ENCODE measurements at places on chromosomes 1 and 21.

DNA sequence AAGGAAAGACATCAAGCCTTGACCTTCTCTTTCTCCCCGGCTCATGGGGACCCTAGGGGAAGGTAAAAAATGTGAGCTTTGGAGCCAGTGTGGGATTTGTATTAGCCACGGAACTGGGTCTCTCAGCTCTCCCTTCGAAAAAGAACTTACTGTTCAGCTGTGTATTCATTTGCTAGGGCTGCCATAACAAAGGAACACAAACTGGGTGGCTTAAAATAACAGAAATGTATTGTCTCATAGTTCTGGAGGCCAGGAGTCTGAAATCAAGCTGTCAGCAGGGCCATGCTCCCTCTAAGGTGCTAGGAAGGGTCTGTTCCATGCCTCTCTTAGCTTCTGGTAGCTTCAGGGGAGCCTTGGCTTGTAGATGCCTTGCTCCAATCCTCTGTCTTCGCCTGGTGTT, 83.5 kb upstream of the SLC2A1 start:
- DNase-seq = no peak

DNA sequence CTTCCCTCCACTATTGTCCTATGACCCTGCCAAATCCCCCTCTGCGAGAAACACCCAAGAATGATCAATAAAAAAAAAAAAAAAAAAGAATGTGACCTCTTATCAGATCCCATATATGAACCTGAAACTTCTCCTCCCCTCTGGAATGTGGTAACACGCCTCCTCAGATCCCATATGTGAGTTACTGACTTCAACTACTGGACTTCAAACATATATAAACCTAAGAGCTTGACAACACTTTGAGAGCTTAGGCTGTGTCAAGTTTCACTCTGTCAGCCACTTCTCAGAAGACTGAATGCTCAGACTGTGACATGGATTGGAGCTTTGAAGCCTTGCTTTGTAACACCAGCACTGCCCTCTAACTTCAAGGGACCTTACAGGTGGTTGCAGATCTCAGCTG, 148.4 kb downstream of the COP1 start:
- no peak for DNase-seq

DNA sequence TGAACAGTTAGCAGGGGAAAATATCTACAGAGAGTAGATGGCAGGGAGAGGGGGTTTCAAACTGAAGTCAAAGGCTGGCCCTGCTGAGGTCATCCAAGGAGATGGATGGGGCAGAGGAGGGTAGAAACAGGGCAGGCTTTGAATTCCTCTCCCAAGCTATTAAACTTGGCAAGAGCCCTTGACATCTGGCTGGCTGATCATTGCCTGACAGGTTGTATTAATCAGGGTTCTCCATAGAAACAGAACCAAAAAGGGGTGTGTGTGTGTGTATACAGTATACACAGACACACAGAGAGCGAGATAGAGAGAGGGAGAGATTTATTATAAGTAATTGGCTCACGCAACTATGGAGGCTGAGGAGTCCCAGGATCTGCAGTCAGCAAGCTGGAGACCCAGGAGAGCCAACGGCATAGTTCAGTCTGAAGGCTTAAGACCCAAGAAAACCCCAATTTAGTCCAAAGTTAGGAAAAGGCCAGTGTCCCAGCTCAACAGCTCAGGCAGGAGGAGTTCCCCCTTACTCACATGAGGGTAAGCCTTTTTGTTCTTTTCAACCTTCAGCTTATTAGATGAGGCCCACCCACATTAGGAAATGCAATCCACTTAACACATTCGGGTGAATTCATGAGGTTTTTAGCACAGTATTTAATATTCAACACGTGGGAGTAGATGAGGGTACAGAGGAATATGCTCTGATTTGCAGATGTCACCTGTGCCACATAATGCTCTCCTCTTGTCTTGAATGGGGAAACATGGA, 46.7 kb upstream of the HAO2 start:
- DNase-seq = no peak

GRCh38 chr1:65845535-65846060, 52.9 kb downstream of the PDE4B start:
- DNase-seq = no peak

DNA sequence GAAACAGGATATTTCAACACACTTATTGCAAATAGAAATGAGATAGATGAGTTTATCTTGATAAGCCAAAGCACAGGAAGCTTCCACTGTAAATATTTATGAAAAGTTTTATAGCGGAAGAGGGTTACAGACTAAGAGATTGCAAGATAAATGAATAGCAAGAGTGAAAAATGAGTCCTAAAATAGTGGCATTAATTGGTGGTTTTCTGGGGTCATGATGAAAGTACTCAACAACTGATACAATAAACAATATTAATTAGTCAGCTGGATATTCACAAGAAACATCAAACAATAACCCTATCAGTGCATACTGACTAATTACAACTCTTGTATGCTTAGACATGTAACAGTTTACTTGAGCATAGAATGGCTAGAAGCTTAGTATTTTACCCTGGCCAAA, 154.8 kb upstream of the CHODL start:
- DNase-seq = no peak

- peak; percentile 30 for DNase-seq
Measured at GRCh38 chr1:18957136-18957521, 653 bp upstream of the IFFO2 start.

- no peak for DNase-seq
Measured at GRCh38 chr1:98516306-98516705, 145.2 kb upstream of the SNX7 start.

- DNase-seq = peak; percentile 63
Measured at GRCh38 chr1:63112155-63112900, 210.0 kb upstream of the FOXD3 start.

Measured in GM03348 (cell line).